ENCODE measurements at places on chromosomes 5 and 9. TPM values are rescaled to one million over a fixed set of nuclear protein-coding genes. Genes with fewer than 3 reads are reported as not detected.

Gene FGF18
- polyA plus RNA-seq = 6.5 TPM

Gene POU5F2
- 0.55 TPM for polyA plus RNA-seq

Gene PCDHGB5
- 0.30 TPM for polyA plus RNA-seq

DNA sequence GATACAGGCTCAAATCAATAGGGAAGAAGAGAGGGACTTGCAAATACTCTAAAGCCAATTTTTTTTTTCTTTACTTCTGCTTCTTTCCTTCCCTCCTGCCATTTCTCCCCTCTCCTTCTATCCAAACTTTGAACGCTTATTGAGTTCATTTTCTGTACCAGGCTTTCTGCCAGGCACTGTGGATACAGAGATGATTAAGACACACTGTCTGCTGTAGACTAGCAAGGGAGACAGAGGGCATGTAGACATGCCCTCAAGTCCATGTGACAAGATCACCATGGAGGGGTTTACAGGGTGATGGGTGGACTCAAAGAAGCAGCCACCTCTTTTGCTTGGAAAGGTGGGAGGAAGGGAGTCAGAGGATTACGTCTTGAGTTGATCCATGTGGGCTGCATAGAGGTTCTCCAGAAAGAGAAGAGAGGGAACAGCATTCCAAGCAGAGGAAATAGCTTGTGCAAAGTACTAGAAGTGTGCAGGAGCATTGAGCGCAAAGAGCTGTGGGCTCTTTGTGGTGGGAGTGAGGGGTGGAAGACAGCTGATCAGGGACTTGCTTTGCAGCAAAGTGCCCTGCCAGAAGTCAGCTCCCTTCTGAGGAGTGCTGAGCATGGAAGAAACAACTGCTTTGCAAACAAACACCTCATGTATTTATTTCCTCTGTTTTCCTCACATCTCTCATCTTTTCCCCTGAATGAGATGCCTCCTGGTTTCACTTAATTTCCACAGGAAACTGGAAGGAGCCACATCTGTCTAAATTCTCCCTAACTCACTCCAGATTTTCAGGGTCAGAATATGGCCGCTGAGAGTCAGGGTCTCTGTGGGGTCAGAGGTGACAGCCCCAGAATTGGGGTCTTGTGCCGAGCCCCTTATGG lies 64.4 kb upstream of the COL15A1 start:
- no peak for DNase-seq

GRCh38 chr9:75715360-75715759 lies 175.1 kb upstream of the PCSK5 start:
- DNase-seq = no peak

DNA sequence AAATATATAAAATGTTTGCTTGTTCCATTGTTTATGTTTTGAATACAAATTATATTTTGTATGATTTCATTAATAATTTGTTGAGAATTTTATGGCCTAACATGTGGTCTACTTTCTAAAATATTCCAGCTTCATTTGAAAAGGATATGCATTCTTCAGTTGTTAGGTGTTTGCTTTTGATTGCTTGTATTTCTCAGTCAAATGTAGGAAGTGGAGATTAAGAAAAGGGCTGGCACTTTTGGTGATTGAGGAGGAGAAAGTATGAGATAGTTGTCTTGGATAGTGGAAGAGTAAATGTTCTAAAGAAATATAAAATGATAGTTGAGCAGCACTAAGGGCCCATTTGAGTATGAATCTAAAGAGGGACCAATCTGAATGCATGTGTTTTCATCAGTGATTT lies 23.1 kb downstream of the JAK2 start:
- no peak for DNase-seq

GRCh38 chr5:67425514-67425913 lies 228.9 kb upstream of the CD180 start:
- DNase-seq = no peak

All from hepatocyte (in vitro differentiated cells).